Urinary bladder (tissue), 4 donors: ENCODE measurements at places on chromosomes 7 and 10. TPM values are rescaled to one million over a fixed set of nuclear protein-coding genes. Genes with fewer than 3 reads are reported as not detected.

The ASB4 gene
- polyA plus RNA-seq: 0.47 TPM

DNA sequence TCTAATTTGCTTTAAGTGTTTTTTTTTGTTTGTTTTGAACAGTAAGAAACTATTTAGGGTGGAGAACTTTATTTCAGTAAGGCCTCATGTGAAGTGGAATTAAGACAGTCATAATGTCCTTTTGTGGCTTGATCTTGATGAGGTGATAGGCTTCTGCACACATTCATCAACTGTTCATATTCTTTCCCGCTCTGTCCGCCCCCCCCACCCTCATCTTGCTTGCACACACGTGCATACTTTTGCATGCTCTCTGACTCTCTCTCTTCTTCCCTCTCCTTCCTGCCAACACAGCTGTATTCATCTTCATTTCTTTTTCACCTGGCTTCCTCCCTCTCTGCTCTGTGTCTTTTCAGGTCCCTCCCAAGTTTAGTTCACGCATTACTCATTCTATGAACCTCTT, 429.6 kb downstream of the AUTS2 start:
- no peak for DNase-seq

- no peak for DNase-seq
These were observed 5.4 kb downstream of the PLOD3 start for GRCh38 chr7:101212014-101212413.

The TMEM213 gene
- not detected for polyA plus RNA-seq

The ENO4 gene
- 0.28 TPM for polyA plus RNA-seq

- DNase-seq: no peak
These were observed 17.9 kb upstream of the CYREN start for GRCh38 chr7:135188298-135188984.

The DDC gene
- polyA plus RNA-seq: 0.29 TPM

The FAM25A gene
- not detected for polyA plus RNA-seq

- no peak for DNase-seq
These were observed 40.4 kb upstream of the DMTF1 start for GRCh38 chr7:87111877-87112276.

- DNase-seq: no peak
These were observed 195.5 kb upstream of the LYZL2 start for GRCh38 chr10:30825022-30825421.

DNA sequence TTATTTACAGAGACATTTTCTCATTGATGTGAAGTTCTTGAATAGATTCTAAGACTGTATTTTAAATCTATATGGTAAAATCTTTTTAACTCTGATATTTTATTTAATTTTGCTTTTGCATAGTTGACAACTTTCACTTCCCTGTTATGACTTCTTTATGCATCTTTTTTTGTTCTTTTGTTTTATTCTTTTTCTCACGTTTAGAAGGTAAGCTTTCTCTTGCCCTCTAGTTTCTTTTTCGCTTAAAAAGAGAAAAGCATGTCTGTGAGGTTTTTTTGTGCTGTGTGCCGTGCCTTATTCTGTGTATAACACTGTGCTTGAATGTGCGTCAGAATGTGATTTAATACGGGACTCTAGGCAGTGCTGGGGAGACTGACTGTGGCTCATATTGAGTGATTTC, 74.7 kb downstream of the AP3M1 start:
- DNase-seq: no peak

DNA sequence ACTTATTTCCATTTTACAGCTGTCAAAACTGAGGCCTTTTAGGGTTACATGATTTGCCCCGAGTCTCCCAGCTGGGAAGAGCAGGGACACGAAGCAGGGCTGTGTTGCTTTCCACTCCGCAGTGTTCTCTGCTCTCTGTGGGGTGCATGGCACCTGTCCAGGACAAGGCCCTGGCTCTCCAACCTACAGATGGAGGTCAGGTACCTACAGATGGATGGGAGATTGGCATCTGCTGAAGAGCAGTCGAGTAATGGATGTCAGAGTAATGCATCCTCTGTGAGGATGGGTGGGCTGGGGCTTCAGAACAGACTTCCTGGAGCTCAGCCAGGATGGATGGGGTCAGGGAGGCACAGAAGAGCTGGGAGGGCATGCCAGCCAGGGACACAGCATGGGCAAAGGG, 85.0 kb downstream of the EMX2 start:
- no peak for DNase-seq

- DNase-seq: no peak
These were observed 306.1 kb downstream of the DGKB start for GRCh38 chr7:14596421-14596820.

The INA gene
- 2.4 TPM for polyA plus RNA-seq

The PMS2 gene
- polyA plus RNA-seq: 6.3 TPM

The LAMB4 gene
- 0.16 TPM for polyA plus RNA-seq

The CDHR1 gene
- polyA plus RNA-seq: 0.08 TPM

The UNCX gene
- not detected for polyA plus RNA-seq

GRCh38 chr10:86725980-86726676, 30.3 kb upstream of the BMPR1A start:
- DNase-seq: no peak

DNA sequence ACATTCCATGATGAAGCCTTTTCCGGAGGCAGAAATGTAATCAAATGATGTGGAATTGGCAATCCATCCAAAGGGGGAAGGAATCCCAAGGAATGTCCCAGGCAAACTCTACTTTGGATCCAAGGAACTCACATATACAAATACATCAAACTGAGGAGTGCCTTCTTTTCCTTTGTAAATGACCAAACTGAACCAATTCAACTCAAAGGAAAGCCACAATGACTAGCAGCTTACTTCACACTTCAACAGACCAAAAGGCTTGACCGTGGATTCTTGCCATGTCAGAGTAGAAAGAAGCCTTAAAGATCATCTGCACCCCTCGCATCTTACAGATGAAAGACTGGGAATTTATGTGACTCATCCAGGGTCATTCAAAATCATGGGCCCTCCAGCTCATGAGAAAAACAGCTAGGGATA, 79.7 kb upstream of the MACROH2A2 start:
- DNase-seq: no peak

DNA sequence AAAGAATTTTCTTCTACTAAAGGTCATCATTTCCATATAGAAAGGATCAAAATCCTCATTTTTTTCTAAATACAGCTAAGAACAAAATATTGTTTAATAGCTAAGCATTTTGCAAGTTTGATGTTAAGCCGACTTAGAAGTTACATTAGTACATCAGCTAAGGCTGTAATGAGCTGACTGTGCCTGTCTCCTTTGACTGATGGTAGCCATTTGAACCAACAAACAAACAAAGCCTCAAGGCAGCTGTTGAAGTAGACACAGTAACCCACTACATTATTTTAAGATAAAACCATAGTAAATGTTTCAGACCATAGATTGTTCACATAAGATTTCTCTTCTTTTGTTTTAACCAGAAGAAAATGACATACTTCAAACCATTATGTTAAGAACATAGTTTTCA, 210.9 kb upstream of the VSTM2A start:
- DNase-seq: no peak

DNA sequence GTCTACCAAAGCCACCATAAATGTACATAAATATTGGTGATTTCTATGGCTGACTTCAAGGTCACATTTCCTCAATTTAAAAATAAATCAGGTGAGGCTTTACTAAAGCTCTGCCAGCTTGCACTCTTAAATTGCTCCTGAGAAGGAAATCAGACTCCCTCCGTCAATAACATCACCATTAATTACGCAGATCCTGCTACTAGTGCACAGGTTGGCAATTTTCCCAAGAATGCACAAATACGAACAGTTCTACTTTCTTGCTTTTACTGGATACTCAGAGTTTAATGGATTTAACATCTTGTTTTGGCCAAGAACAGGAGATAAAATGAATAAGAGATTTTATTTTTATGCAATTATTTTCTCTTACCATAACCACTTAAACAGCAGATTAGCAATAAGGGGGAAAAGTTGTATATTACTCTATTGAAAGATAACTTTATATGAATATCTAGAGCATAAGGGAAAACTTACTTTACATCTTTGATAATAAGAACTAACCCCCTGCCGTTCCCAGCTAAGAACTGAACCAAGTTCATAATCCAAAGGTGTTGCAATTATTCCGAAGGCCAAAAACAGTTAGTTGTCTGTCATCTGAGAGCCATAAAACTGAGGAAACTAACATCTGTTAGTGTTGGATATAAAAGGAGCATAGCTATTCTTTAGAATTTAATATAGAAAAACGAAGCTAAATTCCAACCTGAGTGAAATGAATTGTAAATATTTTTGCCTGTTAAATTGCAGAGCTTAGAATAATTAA, 140.5 kb downstream of the TWIST1 start:
- DNase-seq: no peak

DNA sequence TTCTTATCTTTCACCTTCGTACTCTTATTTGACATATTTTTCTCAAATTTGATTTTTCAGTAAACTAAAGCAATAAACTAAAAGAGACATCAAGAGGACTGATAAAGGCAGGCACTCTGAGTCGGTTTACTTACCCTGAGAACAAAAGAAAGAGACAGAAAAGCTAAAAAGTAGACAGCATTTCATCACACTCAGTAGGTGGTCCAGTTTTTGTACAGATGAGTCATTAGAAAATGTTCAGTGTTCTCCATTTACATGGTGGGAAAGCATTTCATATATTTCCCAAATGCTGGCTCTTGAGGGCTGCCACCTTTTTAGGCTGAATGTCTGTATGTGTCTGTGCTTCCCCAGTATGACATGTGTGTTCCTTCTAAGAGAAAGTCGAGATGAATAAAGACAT, 52.7 kb downstream of the NHLRC2 start:
- no peak for DNase-seq

- DNase-seq: no peak
These were observed 22.7 kb downstream of the FAM53B start for GRCh38 chr10:124721330-124722045.

GRCh38 chr10:92923416-92923815, 75.1 kb downstream of the EXOC6 start:
- DNase-seq: no peak

DNA sequence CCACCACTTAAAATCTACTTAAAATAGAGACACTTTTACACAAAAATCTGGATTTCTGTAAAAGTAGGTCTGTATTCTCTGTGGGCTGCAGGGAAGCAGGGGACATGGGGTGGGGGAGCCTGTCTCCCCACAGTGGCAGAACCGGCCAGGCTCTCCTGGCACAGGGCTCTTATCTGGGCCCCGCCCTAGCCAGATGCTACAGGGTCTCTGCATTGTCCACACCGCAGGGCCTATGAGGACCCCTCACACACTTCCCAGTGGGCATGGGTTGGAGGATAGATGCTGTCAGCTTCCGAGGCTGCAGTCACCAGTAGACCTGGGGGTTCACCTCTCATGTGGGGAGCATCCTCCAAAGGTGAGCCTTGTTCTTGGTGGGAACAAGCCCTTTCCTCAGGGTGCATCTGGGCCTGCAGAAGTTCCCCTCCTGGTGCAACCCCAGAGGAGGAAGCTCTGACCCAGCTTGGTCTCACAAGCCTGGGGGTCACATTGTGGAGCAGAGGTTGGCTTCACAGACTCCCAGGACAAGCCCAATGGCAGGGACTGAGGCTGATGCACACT, 15.4 kb upstream of the MYL7 start:
- no peak for DNase-seq

The GIMAP7 gene
- polyA plus RNA-seq: 33.2 TPM

GRCh38 chr10:106440355-106440754, 724.2 kb downstream of the SORCS1 start:
- no peak for DNase-seq

GRCh38 chr7:7251742-7252141, 69.4 kb downstream of the C1GALT1 start:
- DNase-seq: no peak

The GRID1 gene
- polyA plus RNA-seq: 2.4 TPM

DNA sequence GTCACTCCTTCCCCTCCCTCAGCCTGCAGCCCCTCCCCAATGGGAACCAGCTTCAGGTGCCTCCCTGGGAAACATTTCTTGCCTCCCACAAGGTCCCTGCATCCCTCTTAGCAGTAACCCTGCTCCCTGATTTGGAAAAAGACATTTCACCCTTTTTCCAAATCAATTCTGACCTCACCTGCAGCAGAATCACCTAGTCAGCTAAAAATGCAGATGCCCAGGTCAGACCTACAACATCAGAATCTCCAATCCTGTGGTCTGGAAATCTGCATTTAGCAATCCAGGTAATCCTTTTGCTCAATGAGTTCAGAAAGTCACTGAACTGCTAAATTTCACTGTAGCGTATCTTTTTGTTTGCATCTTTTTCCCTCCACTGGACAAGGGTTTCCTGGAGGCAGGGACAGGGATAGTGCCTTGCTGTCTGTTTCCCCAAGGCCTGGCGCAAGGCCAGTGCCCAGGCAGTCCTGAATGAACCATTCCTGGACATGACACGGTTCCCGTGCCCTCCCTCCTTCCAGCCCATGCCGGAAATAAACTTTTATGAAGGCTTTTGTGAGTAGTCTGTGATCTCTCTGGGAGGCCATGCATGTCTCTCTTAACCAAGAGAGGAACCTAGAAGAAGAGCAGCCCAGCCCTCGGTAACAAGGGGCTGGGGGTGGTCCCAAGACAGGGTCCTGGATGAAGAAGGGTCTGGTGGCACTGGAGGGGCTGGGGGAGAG, 44.0 kb downstream of the COL13A1 start:
- no peak for DNase-seq

GRCh38 chr10:48651839-48652238, 32.8 kb upstream of the WDFY4 start:
- DNase-seq: no peak

The CPN1 gene
- polyA plus RNA-seq: 0.05 TPM

DNA sequence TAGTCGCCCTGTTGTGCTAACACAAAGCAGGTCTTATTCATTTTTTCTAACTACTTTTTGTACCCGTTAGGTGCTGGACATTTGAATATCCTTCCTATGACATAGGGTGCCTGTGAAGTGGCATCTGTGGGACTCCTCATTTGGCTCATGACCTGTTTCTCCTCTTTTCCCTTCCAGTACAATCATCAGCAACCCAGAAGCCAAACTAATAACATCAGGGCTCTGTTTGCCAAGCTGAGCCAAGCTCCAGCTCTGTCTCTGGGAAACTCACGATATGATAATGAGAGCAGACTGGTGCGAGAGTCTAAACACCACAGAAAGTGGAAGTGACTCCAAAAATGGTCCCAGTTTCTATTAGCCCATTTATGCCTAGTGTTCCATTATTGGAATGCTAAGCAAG, 92.0 kb downstream of the SVIL start:
- DNase-seq: no peak

The GALNT17 gene
- polyA plus RNA-seq: 45.8 TPM

The PDZD7 gene
- 0.46 TPM for polyA plus RNA-seq
